ENCODE measurements at places on chromosomes 2 and 18. TPM values are rescaled to one million over a fixed set of nuclear protein-coding genes. Genes with fewer than 3 reads are reported as not detected.

- no peak for DNase-seq
Measured at GRCh38 chr2:112784199-112785189, at the start of gene IL1A. IL1A (minus strand) TSS chr2:112784493; CDS start chr2:112783770, 723 bp downstream.

GRCh38 chr18:51151568-51152511, 45.6 kb downstream of the MEX3C start:
- DNase-seq = no peak

Gene SCTR
- not detected for total RNA-seq

Gene RBM43
- 6.2 TPM for total RNA-seq

Gene ZC3H6
- total RNA-seq = 10.5 TPM

Gene GRHL1
- total RNA-seq = 31.8 TPM

DNA sequence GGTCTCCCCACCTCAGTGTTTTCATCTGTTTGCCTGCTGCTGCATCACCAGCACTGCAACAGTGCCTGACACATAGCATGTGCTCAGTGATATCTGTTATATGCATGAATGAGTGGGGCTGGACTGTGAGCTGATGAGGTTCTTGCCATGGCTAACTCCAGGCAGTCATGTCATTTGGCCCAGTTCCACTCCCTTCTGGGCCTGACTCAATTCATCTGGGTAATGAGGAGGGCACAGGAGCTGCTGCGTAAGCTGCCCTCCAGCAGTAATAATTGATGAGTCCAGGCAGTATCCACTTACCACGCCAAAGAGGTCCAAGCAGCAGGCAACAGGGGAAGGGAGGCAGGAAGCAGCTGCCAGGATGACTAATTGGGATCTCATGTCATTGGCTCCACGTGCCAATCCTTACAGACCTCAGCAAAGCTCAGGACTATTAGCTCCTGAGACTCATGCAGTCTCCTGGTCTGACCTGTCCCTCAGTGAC, 34.1 kb upstream of the MAT2A start:
- peak; percentile 71 for DNase-seq

- DNase-seq = no peak
Measured at GRCh38 chr18:79227621-79228020, 158.4 kb downstream of the ATP9B start.

Gene LOXL3
- total RNA-seq = 10.7 TPM
